Foreskin keratinocyte (primary cell): ENCODE measurements at places on chromosomes 4 and X. TPM values are rescaled to one million over a fixed set of nuclear protein-coding genes. Genes with fewer than 3 reads are reported as not detected.
A peak's percentile ranks its signal among the peaks of the same experiment; 100 is the strongest.

GRCh38 chr4:184536065-184536880 lies 61.9 kb upstream of the IRF2 start:
- no peak for DNase-seq

DNA sequence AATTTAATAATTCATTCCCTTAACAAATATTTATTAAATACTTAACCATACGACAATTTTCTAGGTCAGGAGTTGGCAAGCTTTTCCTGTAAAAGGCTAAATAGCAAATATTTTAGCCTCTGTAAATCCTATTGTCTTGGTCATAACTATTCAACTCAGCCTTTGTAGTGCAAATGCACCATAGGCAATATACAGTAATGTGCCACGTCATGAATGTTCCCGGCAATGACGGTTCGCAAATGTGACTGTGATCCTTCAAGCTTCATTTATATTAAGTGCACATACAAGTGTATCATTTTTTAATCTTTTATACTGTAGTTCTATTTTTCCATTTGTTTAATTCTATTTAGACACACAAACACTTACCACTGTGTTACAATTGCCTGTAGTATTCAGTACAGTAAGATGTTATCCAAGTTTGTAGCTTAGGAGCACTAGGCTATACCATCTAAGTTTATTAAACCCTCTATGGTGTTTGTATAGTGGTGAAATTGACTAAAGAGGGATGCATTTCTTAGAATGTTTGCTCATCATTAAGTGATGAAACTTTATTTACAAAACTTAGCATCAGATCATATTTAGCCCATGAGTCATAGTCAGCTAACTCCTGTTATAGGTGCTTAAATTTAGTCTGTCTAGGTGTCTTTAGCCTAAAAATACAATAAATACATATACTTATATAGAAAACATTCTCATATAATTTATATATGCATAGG lies 553.6 kb downstream of the STPG2 start:
- DNase-seq = peak; percentile 29

TMPRSS11A gene
- total RNA-seq = not detected in 2 replicates

CD38 gene
- not detected in 2 replicates for total RNA-seq

BCLAF3 gene
- 4.1 and 4.3 TPM in 2 replicates for total RNA-seq

GRCh38 chr4:1330761-1331590 lies 16.0 kb upstream of the UVSSA start:
- DNase-seq = peak; percentile 9

GRCh38 chr4:7630568-7631287 lies 196.0 kb upstream of the PSAPL1 start:
- peak; percentile 81 for DNase-seq

KLF8 gene
- 4.7 and 5.7 TPM in 2 replicates for total RNA-seq

GRCh38 chr4:25814301-25815136 lies 48.3 kb downstream of the SEL1L3 start:
- peak; percentile 90 for DNase-seq

- DNase-seq = peak; percentile 86
Observed at GRCh38 chr4:81466841-81467671, 4.7 kb downstream of the RASGEF1B start.

- DNase-seq = no peak
Observed at GRCh38 chr4:77989968-77990367, 67.2 kb upstream of the FRAS1 start.

DNA sequence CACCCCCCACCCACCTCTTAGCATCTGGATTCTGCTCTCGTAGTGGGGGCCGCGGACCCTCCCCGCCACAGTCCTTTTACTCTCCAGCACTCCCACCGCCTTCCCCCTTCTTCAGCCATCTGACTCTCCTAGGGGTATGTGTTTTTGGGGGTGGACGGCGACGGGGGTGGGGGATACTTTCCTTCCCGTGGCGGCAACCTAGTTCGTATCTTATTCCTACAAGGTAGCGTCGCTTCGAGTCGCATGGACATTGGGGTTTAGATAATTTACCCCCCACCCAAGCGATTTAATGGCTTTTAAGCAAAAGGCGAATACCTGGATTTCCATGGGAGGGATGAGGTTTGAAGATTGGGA lies 1.3 kb upstream of the BCORL1 start:
- DNase-seq = no peak

GRCh38 chrX:137227151-137227550 lies 193.4 kb upstream of the GPR101 start:
- DNase-seq = no peak

DMRTC1B gene
- not detected in 2 replicates for total RNA-seq

PAGE2B gene
- total RNA-seq = not detected in 2 replicates

- no peak for DNase-seq
Observed at GRCh38 chr4:90127706-90128345, 632 bp downstream of the CCSER1 start.

RHOH gene
- total RNA-seq = not detected in 2 replicates

YIPF7 gene
- total RNA-seq = not detected in 2 replicates

DNA sequence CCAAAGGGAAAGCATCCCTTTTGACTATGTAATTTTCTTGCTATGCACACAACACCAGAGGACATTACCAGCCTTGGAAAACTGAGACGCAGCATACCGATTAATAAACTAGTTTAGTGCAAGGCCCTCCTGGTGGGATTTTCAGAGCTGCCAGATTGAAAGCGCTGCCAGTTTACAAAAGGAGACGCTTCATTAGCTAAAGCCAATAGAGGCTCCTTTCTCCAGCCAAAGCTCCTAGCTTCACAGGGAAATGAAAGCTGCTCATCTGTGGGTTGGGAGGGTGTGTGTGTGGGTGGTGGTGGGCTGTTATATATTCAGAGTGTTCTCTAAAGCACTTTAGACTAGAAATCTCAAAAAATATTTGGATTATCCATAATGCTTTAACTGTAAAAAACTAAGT lies 32.4 kb downstream of the SPANXN4 start:
- no peak for DNase-seq

EPGN gene
- 20.0 and 30.6 TPM in 2 replicates for total RNA-seq

TLR8 gene
- not detected in 2 replicates for total RNA-seq

DNA sequence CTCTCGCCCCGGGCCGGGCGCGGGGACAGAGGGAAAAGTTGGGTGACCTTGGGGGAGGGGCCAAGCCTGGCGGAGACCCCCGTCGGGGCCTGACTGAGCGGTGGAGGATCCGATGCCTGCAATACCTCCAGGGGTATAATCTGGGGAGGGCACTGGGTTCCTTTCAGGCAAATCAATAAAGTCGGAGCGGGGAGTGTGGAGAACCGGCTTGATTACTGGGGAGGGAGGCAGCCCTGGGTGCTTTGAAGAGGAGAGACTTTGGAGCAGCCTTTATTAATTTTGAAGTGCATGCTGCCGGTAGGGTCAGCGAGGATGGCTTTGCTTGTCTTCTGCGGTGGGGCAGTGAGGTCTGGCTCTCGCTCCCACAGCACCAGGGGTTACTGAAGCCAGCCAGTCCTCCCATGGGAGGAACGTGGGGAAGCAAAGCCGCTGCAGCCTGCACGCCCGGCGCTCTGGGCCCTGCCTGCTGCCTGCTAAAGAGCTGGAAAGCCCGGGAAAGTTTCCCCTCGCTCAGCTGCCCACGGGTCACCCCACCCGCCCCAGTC lies 403 bp upstream of the LGI2 start:
- no peak for DNase-seq

- DNase-seq = no peak
Observed at GRCh38 chr4:141413366-141413765, 192.7 kb downstream of the ZNF330 start.
